SK-N-DZ (cell line): ENCODE measurements at places on chromosomes 6 and 20.

GRCh38 chr6:84709121-84709520 is 55.3 kb downstream of the TBX18 start:
- DNase-seq: no peak

GRCh38 chr6:14149053-14149738 is 31.6 kb downstream of the CD83 start:
- no peak for DNase-seq

DNA sequence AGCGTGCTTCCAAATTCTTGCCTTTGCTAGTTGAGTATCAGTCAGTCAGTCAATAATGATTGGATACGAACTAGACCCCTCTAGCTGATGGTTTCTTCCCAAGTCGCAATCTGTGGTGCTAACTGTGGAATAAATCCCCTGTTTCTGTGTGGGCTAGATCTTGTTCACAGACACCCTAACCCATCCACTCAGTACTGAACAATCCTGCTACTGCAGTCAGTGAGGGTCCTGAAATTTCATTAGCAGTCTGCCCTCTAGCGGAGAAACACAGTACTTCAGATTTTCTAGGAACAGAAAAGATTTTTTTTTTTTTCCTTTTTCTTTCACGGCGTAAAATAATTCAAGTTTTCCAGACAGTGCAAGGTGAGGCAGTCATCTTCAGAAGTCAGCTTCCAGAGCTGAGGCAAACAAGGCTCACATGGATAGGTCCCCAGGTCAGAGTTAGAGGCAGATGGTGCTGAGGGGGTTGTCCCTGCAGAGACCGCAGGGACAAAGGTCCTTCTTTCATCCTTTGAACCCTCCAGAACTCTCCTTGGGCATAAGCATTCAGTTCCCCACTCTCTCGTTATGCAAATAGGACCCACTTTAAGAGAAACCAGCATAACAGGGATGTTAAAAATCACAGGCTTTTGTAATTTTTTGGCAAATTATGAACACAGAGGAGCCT is 119.6 kb downstream of the SCML4 start:
- peak; percentile 68 for DNase-seq

DNA sequence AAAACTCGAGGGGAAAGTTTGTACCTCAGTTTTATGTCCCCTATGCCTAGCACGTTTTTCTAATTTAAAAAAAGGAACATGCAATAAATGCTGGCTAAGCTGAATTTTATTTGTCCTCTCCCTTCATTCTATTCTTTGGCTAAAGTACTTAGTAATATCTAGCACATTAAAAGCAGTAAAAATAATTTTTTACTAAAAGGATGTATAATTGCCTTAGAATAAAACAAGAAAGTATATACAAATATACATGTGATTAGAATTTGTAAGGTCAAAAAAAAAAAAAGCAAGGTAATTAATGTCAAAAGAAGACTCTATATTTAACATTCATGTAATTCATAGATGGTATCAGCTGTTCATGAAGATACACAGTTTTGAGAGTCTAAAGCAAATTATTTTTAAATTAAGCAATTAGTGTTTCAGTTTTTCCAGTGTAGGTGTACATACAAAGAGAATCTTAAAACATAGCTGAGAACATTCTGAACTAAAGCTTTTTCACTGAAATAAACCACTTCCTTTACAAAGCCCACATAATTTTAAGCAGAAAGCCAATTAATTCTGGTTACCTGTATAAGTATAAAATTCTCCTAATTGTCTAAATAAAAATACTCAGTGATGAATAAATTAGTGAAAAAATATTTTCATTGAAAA is 32.4 kb downstream of the HBS1L start:
- no peak for DNase-seq

GRCh38 chr6:52557389-52558265 is 19.2 kb downstream of the TRAM2 start:
- DNase-seq: no peak

- no peak for DNase-seq
These were observed 24.2 kb upstream of the PPP1R14C start for GRCh38 chr6:150118627-150119026.

GRCh38 chr20:51939259-51939585 is 136.9 kb upstream of the SALL4 start:
- DNase-seq: no peak

- no peak for DNase-seq
These were observed 210.2 kb downstream of the TMEM200A start for GRCh38 chr6:130575971-130576370.

DNA sequence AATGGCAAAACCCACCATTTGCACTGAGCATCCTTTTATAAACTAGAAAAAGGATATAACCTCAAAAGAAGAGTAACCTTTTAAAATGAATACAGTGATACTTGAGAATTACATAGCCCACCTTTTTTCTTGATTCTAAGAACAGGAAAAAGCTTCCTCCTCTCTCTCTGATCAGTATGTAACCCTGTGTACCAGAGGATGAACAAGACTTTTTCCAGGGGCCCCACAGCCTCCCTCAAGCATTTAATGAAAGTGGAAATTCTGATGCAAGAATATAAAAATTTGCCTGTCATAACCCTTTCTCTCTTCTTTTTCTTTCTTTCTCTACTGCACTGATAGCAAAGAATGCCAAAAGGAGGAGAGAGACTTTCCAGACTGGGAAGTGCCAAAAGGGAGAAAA is 64.2 kb upstream of the BTN3A2 start:
- no peak for DNase-seq

DNA sequence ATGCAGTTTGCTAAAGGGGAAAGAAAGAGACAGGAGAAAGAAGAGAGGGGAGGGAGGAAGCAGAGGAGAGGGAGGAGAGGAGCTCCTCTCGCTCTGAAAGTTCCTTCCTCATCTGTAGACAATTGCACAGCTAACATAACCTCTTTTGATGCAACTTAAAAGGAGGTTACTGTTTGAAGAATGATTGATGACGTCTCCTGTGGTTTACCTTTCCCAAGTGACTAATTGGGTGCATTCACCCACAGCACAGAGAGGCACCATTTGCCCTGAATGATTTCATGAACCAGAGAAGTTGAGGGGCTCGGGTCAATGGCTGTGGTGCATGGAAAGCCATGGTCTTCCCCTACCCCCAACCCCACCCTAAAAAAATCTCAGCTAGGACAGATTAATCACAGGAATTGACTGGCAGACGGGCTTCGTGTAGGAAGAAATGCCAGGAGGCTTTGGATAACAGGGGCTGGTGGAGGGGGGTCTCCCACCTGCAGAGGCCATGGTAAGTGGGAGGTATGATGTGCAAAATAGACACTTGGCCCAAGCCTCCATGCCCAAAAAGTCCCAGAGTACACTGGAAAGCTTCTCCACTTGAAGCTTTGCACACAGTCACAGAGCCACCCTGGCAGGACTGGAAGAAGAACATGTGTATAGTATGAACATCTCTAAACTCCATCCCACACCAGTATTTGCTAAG is 213.7 kb downstream of the ANKRD60 start:
- DNase-seq: no peak
